ENCODE measurements at places on chromosomes 2 and 18.

DNA sequence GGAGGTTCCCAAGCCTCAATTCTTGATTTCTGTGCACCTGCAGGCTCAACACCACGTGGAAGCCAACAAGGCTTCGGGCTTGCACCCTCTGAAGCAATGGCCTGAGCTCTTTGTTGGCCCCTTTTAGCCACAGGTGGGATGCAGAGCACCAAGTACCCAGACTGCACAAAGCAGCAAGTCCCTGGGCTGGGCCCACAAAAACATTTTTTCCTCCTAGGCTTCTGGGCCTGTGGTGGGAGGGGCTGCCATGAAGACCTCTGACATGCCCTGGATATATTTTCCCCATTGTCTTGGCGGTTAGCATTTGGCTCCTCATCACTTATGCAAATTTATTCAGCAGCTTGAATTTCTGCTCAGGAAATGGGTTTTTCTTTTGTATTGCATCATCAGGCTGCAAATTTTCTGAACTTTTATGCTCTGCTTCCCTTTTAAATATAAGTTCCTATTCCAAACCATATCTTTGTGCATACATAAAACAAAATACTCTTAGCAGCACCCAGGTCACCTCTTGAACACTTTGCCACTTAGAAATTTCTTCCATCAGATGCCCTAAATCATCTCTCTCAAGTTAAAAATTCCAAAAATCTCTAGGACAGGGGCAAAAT lies 9.0 kb upstream of the MATN3 start:
- DNase-seq, result no peak

- DNase-seq, result no peak
Observed at GRCh38 chr18:8928847-8929780, 173.4 kb upstream of the NDUFV2 start.

- DNase-seq, result no peak
Observed at GRCh38 chr18:75244351-75245313, 34.0 kb downstream of the TSHZ1 start.

- no peak for DNase-seq
Observed at GRCh38 chr18:21461460-21461859, 139.0 kb downstream of the ESCO1 start.

GRCh38 chr2:218059289-218059688 lies 9.8 kb upstream of the RUFY4 start:
- no peak for DNase-seq

DNA sequence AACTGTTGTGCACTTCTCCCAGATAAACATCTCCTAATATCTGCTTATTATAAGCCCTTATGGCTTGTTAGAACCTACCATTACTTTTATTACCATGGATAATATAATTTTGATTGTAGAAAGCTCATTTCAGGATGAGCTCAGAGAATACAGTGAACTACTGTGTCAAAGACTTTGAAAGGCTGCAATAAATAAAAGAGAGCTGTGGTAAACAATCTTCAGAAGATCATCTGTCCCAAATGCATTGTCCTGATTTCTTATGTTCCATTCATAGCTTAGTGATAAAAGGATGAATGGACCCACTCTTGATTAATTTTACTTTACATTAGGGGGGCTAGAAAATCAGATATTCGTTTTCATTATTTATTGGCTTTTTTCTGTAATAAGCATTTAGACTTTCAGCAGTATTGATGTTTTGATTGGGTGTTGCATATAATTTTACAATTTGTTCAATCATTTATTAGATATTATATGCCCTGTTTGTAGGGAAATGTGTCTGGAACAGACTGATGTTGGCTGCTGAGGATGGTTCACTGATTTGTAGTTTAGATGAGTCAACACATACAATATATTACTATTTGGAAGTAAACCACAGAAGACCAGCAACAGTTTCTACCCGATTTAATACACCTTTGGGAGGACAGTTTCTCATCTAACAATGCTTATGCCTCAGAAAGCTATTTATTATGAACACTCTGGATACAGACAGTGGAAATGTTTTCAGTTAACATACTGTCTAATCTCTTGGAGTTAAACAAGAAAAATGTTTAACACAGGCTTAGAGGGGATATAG lies 147.2 kb downstream of the TMEFF2 start:
- no peak for DNase-seq

- DNase-seq, result no peak
Observed at GRCh38 chr2:46023165-46023854, 273.9 kb upstream of the EPAS1 start.

DNA sequence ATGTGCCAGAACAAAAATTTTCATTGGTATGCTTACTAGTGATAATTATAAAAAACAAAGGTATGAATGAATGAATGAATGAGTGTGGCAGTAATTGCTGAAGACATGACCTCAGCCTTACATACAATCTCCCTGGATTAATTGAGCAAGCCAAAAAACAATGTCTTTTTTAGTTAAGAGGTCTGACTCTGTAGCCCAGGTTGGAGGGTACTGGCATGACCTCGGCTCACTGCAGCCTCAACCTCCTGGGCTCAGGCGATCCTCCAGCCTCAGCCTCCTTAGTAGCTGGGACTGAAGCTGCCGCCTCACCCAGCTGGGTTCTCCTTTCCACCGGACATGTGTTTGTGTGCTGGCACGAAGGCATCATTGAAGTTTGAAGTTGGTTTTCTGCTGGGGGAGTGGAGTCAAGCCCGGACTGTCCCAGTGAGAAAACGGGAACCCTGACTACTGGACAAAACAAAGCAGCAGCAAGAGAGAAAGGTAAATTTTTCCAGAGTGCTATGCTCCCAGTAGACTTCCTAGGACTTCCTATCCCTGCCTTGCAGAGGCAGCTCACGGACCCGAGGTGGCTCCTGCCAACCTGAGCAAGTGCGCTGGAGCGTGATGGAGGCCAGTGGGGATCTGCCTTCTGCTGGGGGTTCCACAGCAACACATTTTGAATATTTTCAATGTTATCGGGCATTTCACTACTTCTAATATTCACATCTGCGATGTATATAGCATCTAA lies 6.4 kb upstream of the IMP4 start:
- DNase-seq, result no peak

GRCh38 chr18:47296462-47296861 lies 45.0 kb upstream of the SKOR2 start:
- DNase-seq, result no peak

DNA sequence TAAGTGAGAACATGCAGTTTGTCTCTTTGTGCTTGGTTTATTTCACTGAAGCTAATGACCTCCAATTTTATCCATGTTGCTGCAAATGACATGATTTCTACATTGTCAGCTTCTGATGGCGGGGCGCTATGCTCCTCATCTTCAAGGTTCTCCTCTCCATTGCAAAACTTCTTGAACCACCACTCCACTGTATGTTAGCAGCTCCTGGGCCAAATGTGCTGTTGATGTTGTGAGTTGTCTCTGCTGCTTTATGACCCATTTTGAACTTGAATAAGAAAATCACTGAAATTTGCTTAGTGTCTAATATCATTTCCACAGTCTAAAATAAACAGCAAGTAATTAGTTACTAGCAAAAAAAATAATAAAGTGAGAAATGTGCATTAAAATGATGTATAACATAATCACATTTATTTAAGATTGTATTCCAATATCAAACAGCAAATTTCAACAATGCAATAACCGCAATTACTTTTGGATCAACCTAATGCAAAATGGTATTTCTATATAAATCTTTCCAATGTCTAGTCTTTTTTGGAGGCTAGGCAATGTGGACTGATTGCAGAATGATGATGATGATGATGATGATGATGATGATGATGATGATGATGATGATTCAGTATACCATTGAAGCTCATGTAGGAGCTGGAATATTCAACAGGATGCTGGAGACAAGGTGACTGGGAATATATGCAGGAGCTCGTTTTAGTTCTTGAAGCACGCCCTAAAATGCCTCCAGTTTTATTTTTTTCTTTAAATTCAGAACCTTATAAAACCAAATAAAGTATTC lies 304.9 kb upstream of the KYNU start:
- DNase-seq, result no peak

- DNase-seq, result no peak
Observed at GRCh38 chr2:224009605-224010315, 29.3 kb downstream of the SERPINE2 start.

- DNase-seq, result no peak
Observed at GRCh38 chr2:66273933-66274490, 160.9 kb upstream of the MEIS1 start.

GRCh38 chr2:95728878-95729596 lies 137.2 kb downstream of the TRIM43 start:
- DNase-seq, result peak; percentile 85

GRCh38 chr2:88933980-88934379 lies 242.5 kb downstream of the RPIA start:
- DNase-seq, result no peak

- no peak for DNase-seq
Observed at GRCh38 chr2:120940319-120940696, 204.6 kb downstream of the GLI2 start.

GRCh38 chr2:141630407-141630930 lies 500.3 kb downstream of the LRP1B start:
- DNase-seq, result no peak

DNA sequence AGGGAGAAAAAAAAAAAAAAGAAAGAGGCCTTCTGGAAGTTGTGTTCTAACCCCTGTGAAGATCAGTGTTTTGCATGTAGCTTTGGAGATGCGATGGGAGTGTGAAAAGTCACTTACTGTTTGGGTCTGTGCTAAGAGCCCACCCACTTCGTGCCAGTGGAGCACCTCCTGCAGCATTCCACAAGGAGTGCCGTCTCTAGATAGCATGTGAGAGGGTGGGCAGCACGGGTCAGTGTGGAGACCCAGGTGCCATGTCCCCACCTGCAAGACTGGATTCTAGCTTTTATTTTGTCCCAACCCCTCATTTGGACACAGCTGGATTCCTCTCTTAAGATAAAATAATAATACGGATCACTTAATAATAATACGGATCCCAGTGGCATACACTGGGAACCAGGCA lies 12.5 kb upstream of the TMEM185B start:
- DNase-seq, result no peak

- no peak for DNase-seq
Observed at GRCh38 chr2:23624378-23624777, 239.4 kb downstream of the KLHL29 start.

GRCh38 chr2:152278526-152278925 lies 56.4 kb upstream of the FMNL2 start:
- no peak for DNase-seq

- no peak for DNase-seq
Observed at GRCh38 chr2:11122380-11122779, 32.9 kb upstream of the SLC66A3 start.

- DNase-seq, result no peak
Observed at GRCh38 chr2:100397976-100398375, 19.5 kb downstream of the CHST10 start.
